ENCODE measurements at places on chromosomes 11 and 22.

DNA sequence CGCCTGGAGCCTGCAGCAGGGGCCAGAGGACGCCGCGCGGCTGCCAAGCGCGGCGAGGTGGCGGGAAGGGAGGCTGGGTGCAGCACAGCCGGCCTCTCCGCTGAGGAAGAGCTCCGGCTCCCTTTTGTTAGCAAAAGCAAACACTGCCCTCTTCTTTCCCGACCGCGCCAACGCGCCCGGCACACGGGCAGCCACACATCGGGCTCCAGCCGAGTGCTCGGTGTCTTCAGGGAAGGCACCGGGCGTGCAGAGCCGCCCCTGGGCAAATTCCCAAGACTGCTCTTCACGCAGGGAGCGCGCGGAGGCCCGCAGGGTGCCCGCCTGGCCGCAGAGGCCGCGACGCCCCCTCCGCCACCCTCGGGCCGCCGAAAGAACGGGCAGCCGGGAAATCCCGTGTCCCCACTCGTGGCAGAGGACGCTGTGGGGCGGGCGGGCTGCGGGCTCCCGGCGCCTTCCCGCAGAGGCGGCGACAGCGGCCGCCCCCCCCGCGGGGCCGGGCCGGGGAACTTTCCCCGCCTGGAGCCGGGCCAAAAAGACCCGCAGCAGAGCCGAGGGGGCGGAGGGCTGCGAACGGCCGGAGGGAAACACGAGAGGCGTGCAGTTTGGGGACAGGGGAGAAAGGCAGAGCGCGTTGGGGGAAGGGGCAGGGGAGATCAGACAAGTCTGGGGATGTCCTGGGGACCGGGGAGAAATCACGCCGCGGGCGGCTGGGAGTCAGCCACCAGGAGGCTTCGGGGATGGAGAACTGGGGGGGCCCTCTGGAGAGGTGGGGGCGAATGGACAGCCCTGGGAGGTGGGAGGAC is 931 bp downstream of the CADM1 start:
- peak; percentile 94 for DNase-seq

GRCh38 chr11:69925366-69926196 is 106.4 kb upstream of the FGF3 start:
- DNase-seq, result no peak

DNA sequence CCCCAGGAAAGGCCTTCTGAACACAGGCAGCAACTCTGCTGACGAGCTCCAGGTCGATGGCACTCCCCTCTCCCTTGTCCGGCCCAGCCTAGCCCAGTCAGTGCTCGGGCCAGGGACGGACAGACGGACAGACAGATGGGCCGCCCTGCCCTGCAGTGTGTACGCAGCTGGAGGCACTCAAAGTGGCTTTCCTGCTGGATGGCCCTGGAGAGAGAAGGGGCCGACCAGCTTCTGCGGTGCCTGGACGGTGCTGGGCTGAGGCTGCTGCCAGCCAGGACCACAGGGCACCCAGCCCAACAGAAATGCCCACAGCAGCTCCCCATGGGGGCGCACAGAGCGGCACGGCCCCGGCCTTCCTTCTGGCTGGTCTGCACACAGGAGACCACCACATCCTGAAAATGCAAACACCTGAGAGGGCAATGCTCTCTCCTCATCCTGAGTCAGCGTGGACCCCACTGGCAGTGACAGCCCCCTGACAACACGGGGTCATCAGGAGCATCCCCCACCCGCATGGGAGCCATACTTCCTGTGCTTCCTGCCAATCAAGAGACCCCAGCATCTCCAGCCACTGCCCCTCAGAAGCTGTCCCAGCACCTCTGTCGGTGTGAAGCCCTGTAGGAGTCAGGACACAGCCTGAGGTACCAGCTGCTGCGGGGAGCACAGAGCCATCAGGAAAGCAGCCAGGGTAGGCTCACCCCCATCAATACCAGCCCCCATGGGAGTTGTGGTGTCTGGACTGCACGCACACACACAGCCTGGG is 692 bp upstream of the MOB2 start:
- no peak for DNase-seq

DNA sequence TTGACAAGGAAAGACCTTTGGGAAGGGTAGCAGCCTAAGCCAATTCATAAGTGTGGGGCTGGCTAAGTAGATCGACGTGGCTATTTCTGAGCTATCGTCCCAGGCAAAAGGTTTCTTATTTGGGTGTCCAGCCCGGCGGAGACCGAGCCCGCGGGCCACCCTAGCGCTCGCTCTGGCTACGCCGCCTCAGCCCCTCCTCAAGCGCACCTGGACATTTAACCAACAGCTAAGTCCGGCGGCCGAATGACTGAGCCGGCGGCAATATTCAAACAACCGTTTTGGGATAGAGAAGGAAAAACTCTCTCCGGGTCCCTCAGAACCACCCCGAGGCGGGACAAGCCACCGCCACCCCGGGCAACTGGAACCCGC is 457 bp downstream of the RNF141 start:
- no peak for DNase-seq

DNA sequence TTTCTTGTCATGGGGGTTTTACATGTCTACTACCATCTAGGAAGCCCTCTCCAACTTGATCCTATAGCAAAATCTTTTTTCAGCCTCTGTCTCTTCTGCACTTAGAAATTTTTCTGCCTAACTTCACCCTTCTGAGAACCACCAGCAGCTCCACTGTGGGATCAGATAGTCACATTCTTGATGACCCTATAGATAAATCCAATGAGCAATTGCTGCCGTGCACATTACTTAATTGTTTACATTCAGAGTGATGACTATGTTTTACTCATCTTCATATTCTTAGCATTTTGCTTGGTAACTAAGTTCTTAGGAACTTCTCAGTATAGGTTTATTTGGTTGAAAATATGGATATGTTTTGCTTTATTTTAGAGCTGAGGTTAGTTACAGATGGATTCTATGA is 12.4 kb upstream of the ETS1 start:
- no peak for DNase-seq

- no peak for DNase-seq
Observed at GRCh38 chr22:40685406-40685805, 6.1 kb downstream of the MCHR1 start.

DNA sequence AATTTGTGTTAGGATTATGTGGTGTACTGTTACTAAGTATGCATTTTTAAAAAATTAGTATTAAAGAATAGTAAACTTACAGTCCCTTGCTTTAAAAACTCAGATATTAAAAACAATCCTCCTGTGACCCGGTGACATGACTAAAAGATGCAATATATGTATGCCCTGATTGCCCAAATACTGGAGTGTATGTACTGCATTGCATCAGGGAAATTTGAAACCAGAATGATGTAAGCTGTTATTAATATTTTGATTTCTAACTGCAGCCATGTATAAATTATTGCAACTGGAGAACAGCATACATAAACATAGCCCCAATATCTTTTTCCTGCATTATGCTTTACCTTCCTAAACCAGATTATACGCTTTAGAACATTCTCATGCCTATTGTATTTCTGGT is 3.7 kb upstream of the HSPA8 start:
- DNase-seq, result no peak

- DNase-seq, result no peak
Observed at GRCh38 chr11:87465716-87466115, 428.0 kb downstream of the TMEM135 start.

DNA sequence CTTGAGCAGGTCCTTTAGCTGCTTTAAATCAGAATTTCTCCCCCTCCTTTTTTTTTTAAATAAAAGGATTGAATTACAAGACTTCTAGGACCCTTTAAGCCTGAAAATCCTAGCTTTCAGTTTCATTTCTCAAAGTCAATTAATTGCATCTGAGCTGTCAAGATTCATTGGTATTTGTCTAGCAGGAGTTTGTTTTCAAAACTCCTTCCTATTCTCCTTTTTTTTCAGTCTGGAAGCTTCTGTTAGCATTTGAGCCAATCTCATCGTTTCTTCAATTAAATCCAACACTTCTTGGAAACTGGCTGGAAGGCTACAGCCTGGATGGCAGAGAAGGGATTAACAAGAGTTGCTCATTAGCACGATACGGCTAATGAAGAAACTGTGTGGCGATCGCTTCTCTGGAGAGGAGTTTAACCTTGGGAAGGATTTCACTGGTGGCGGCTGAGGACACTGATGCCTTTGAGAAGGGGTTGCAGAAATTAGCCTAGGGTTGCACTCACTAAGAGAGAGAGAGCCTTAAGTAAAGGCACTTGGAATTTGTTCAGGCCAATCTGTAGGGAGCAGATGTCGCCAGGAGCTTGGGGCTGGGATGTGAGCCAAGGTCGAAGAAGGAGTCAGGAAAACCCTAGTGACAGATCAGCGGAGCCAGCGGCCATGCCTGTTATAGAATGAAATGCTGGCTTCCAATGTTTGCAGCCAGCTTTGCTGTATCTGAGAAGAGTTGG is 43.8 kb upstream of the API5 start:
- DNase-seq, result peak; percentile 36

DNA sequence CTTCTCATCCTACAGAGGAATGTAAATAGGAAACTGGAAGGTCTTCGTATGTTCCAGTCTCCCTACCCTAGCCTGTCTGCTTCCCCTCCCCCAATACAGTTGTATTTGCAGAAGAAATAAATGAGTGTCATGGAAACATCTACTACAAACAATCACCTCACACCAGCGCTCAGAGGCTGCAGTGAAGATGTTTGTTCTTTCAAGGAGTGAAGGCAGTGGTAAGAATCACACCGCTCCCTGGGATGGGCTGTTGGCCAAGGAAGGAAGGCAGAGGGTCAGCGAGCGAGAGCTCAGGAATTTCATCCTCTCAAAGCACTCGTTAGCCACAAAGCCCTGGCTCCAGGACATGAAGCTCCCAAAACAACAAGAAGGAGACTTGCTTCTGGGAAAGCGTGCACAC is 1.1 kb upstream of the IGSF9B start:
- DNase-seq, result no peak

GRCh38 chr11:57940044-57940756 is 83.5 kb upstream of the OR9Q1 start:
- no peak for DNase-seq

DNA sequence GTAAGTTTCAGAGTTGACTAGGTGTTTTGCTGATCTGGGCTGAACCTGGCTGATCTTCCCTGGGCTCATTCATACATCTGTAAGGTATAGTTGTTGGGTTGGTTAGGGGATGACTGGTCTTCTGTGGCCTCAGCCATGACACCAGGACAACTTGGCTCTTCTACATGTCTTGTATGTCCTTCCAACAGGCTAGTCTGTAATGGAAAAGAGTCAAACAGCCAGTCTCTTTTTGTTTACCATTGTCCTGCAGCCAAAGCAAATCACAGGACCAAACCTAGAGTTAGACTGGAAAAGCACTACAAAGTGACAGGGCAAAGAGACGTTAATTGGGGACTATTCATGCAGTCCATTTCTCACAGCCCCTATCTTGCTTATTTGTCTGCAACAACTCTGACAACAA is 17.8 kb downstream of the SERPING1 start:
- no peak for DNase-seq

DNA sequence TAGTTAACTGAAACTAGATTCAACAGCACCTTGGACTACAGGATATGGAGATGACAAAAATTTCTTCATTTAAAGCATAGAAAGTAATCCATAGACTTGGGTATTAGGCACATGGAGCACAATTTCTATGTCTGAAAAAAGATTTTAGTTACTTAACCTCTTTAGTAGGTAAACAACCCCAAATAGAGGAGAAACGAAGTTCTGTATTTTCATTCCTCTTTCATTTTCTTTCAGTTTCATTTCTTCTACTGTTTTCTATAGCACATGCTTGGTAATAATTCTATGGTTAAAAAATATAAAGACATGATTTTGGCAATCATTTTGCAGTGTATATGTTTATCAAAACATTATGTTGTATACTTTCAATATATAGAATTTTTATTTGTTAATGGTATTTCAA is 99.5 kb downstream of the CASP12 start:
- no peak for DNase-seq

DNA sequence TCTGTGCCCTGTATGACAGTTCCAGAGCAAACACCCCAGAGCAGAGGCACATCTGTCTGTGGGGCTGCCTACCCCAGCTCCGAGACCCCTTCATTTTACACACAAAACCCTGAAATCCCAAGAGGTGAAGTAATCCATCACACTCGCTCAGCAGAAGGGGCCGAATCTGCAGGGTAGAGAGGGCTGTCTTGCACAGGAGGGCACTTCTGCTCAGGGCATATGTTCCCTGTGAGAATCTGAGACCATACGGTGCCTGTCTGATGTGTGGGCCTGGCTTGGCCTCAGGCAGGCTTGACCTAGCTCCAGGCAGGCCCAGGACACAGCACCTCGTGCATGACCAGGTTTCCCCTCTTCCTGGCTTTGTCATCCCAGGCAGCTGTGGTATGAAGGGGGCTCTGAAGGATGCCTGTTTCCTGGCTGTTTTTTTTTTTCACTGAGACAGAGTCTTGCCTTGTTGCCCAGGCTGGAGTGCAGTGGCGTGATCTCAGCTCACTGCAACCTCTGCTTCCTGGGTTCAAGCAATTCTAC is 37.2 kb downstream of the GRIK4 start:
- no peak for DNase-seq

- DNase-seq, result no peak
Observed at GRCh38 chr22:39715778-39716495, 145.4 kb downstream of the CACNA1I start.

GRCh38 chr22:38089474-38089851 is 5.5 kb upstream of the SLC16A8 start:
- DNase-seq, result no peak

GRCh38 chr11:99638073-99638553 is 617.4 kb downstream of the CNTN5 start:
- DNase-seq, result no peak

DNA sequence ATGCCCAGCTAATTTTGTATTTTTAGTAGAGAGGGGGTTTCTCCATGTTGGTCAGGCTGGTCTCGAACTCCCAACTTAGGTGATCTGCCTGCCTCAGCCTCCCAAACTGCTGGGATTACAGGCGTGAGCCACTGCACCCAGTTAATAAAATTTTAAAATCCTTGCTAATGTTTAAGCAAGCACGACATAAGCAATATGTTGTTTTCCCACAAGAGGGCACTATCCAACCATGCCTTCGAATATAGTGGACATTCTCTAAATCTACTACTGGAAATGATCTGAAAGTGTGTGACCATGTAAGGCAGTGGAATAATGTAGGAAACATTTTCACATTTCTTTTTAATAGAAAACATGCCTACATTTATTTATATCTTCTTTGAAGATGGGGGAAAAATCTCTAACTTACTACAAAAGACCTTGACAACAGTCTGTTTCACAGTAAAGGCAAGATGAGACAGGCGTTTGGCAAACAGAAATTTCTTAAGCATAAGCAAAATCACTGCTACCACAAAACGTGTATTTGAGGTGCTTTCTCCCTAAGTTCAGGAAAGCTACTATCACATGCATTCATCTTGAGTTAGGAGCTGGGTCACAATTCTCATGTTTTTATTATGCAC is 38.2 kb downstream of the PITPNB start:
- peak; percentile 90 for DNase-seq

DNA sequence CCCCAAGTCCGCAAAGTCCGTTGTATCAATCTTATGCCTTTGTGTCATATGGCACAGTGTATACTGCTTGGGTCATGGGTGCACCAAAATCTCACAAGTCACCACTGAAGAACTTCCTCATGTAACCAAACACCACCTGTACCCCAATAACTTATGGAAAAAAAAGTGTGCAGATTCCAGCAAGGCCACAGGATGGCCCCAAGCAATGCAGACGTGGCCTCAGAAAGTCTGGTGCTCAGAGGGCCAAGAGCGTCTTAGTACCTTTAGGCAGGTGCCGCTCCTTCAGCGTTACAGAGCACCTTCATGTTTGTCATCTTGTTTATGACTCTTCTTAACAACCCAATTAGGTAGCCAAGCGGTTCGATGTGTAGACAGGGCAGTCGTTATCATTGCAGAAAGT is 65.3 kb downstream of the PRDM11 start:
- no peak for DNase-seq

GRCh38 chr11:61507962-61508861 is at the start of gene LRRC10B:
Gene LRRC10B (plus strand): TSS chr11:61508749. CDS start chr11:61508999, 250 bp downstream.
- no peak for DNase-seq

- DNase-seq, result no peak
Observed at GRCh38 chr11:34480314-34480713, 33.3 kb downstream of the ELF5 start.

GRCh38 chr11:70173018-70173417 is 30.1 kb upstream of the FADD start:
- no peak for DNase-seq

All from globus pallidus (tissue), 1 donor.